ENCODE measurements at places on chromosomes 16 and 17. TPM values are rescaled to one million over a fixed set of nuclear protein-coding genes. Genes with fewer than 3 reads are reported as not detected.

GRCh38 chr17:19361326-19361725 is 1.2 kb downstream of the B9D1 start:
- DNase-seq, result no peak

The GPRC5C gene
- polyA plus RNA-seq, result 3.7 TPM

GRCh38 chr17:60743799-60744198 is 66.1 kb downstream of the BCAS3 start:
- no peak for DNase-seq

DNA sequence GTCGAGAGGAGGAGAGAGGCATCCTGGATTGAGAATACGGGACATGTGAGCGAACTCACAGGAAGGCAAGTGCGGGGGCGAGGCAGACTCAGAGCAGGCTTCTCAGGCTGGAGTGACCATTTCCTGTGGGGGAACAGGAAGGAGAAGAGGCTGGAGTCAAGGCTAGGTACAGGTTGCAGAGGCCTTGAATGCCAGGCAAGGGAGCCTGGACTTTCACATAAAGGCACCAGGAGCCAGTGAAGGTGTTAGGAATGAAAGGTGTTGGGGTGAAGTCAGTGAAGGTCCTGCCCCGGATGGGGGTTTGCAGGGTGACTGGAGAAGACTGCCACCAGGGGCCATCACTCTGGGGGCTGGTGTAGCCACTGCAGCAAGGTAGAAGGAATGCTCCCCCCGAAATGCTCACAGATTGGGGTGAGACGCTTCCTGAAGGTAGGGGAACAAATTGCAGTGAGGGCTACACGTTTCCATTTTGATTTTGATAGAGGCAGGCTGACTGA is 5.3 kb upstream of the GPRC5C start:
- no peak for DNase-seq

GRCh38 chr16:61681124-61681523 is 355.1 kb downstream of the CDH8 start:
- DNase-seq, result no peak

- DNase-seq, result no peak
These were observed 30.9 kb upstream of the PLLP start for GRCh38 chr16:57315416-57315815.

DNA sequence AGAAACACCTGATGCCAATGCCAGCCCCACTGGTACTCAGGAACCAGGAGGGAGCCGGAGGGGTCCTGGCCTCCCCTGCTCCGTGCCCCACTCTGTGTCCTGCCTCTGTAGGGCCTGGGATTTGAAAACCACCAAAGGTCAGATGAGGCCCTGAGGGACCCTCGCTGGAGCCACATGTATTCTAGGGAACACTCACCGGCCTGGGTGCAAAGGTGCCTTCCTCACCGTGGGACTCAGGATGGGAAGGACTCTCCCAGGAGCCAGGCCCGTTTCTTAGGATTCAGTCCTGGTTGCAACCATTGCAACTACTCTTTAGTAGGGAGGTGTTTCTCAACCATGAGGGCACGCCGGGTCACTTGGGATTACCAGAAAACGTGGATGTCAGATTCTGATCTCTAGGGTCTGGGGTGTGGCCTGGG is 74.6 kb downstream of the N4BP1 start:
- DNase-seq, result no peak

DNA sequence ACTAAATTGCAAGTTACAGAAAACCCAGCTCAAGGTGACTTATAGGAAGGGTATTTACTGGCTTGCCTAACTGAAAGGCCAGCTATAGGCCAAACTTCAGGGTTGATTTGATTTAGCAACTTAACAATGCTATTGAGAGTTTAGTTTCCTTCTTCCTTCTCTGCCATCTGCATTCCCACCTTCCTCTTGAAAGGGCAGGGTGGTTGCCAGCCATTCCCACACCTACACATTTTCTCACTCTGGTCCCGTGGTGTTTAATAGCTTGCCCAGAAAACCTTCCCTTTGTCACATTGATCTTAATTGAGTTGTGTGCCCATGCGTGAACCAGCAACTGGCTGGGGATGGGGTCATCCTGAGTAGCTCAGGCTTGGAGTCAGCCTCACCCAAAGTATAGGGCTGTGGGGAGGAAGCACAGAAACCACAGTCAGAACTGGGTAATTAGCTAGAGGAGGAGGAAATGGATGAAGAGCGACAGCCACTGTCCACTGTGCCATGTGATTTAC is 194.7 kb downstream of the SPECC1 start:
- DNase-seq, result no peak

The MPP3 gene
- polyA plus RNA-seq, result 2.7 TPM

DNA sequence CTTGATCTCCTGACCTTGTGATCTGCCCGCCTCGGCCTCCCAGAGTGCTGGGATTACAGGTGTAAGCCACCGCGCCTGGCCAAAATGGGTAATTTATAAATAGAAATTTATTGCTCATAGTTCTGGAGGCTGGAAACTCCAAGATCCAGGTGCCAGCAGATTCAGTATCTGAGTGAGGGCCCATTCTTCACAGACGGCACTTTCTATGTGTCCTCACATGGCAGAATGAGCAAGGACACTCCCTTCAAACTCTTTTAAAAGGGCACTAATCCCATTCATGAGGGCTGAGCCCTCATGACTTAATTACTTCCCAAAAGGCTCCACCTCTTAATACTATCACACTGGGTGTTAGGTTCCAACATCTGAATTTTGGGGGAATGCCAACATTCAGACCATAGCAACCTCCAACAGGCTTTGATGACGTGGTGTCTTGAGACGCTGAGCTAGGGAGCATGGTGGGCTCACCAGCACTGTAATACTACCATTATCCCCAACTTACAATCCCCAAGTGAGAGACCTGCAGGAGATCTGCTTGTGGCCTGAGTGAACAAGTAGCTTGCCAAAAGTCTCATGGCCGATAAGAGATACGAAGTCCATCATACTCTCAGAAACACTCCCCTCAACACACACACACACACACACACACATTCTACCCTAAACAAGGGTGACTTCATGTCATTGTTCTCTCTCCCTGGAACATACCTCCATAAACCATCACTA is 8.5 kb downstream of the CMTM4 start:
- no peak for DNase-seq

DNA sequence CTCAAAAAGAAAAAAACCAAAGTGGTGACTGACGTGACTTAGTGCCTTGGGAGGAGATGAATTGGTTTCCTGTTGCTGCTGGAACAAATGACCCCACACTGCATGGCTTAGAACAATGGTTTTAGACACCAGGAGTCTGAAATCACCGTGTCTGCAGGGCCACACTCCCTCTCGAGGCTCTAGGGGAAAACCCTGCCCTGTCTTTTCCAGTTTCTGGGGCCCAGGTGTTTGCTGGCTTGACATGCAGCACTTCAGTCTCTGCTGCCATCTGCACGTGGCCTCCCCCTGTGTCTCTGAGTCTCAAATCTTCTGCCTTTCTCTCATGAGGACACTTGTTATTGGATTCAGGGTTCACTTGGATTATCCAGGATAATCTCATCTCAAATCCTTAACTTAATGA is 323.8 kb upstream of the TNRC6C start:
- no peak for DNase-seq

The INCA1 gene
- polyA plus RNA-seq, result 2.8 TPM

The FOXL1 gene
- polyA plus RNA-seq, result 0.51 TPM

The HS3ST2 gene
- polyA plus RNA-seq, result 0.35 TPM

- no peak for DNase-seq
These were observed 28.4 kb upstream of the MAP3K14 start for GRCh38 chr17:45345246-45345553.

GRCh38 chr17:68387435-68388218 is 69.7 kb downstream of the WIPI1 start:
- DNase-seq, result no peak

The PYY gene
- polyA plus RNA-seq, result not detected

DNA sequence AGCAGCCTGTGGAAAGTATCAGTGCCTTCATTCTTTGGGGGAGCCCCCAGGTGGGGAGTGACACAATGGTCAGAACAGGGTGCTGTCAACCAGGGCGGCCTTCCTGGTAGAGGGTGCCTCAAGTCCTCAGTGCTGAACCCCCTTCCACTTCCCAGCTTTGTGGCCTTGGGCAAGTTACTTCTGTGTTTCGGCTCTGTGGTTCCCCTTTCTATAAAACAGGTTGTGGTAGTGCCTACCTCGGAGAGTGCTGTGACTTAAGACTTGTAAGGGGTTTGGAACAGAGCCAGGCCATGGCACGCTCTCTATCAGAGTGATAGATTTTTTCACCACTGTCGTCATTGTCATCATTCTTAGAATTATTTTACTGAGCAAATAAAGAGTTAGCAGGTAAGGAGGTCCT is 141.1 kb downstream of the CCDC182 start:
- DNase-seq, result peak; percentile 45

DNA sequence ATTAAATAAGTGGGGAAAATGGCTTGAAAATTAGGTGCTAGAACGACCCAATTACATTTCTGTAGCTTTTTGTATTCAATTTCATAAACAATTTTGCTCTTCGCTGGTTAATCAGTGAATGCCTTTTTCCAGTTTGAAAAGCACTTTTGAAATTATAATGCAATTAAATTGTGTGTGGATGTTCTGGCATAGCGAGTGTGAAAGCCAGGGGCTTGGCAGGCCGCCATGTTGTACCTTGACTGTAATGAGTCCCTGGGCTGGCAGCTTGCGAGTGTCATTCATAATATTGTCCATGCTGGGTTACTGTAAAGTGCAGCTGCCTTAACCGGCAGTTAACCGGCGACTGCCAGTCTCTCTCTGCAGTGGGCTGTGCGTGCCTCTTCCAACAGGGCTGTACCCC is 177.8 kb downstream of the CCDC182 start:
- no peak for DNase-seq

GRCh38 chr17:36089339-36089865 is 541 bp downstream of the CCL3 start:
- DNase-seq, result no peak

- no peak for DNase-seq
These were observed 58.5 kb downstream of the KNOP1 start for GRCh38 chr16:19659554-19659953.

The C17orf107 gene
- polyA plus RNA-seq, result 1.1 TPM

The CCDC200 gene
- polyA plus RNA-seq, result 0.12 TPM

DNA sequence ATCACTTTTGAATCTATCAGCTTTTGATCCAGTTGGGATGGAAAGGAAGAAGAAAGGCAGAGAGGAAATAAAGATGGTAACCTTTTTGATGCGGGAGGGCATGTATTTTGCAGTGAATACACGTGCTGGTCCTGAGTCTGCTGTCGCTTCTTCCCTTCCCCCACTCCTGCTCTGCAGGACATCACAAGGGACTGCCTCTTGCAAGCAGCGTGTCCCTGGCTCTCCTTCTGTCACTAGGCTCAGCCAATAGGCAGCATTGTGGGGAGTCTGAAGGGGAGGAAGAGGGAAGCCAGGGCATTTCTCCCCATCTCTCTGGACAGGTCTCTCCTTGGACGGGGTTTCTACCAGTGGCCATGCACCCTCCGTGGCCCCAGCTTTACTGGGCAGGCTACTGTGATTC is 15.7 kb upstream of the WFDC1 start:
- DNase-seq, result no peak

- DNase-seq, result no peak
These were observed 630.8 kb upstream of the KIF2B start for GRCh38 chr17:53191878-53192277.

GRCh38 chr17:7141824-7142223 is 27.2 kb upstream of the ASGR2 start:
- DNase-seq, result no peak

GRCh38 chr16:19382887-19383816 is 34.5 kb upstream of the TMC5 start:
- DNase-seq, result no peak

DNA sequence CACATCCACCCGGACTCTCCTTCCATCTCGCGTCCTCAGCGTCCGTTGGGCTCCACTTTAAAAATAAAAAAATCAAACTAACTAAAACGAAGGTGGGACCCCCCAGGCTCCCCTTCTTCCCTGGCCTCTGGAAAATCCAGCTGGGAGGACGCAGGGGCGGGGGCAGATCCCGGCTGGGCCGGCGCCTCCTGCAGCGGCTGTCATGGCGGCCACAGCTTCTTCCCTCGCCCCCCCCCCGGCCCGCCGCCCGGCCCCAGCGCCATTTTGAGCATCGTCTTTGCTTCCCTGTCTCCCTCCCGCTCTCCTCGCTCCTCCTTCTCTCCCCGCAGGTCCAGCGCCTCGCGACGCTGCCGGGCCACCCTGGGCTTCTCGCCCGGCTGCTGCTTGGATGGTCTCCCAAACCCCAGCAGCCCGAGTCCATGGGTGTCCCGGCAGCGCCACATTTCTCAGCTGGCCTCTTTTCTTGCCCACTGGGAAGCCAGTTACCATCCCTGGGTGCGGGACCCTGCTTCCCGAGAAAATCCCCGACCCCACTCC is 3.3 kb downstream of the HOXB2 start:
- DNase-seq, result peak; percentile 10

DNA sequence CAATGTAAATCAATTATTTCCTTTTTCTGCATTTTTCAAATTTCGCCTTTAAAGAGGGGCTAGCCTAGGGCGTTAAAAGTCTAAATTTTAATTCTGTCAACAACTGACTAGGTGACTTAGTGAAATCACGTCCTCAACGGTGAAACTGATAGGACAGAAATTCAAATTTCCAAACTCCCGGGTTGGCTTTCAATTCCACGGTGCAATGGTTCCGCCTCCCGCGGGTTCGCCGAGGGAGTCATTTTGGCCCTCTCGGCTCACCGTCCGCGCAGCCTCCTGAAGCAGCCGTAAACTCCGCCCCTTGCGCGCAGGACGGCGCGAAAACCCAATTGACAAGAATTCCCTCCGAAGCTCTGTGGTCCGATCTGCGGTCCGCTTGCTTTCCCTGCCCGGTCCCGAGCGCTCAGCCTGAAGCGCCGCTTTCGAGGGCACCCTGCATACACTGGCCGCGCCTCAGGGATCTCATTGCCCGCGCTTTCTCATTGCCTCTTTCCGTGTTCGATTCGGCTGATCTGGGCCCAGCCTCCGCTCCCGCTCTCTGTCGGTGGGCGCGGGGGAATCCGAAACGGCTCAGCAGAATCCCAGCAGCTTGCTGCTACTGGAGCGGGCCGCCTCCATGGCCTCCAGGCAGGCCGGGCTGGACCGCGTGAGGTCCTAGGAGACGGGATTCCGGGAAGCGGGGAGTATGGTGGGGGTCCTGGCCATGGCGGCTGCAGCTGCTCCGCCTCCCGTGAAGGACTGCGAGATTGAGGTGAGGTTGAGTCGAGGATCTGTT is at the start of gene ATAD5:
TSS of gene ATAD5 (plus strand) at position 304 of the 775 bp plus-strand sequence. CDS start at position 686, 382 bp downstream.
- peak; percentile 93 for DNase-seq

DNA sequence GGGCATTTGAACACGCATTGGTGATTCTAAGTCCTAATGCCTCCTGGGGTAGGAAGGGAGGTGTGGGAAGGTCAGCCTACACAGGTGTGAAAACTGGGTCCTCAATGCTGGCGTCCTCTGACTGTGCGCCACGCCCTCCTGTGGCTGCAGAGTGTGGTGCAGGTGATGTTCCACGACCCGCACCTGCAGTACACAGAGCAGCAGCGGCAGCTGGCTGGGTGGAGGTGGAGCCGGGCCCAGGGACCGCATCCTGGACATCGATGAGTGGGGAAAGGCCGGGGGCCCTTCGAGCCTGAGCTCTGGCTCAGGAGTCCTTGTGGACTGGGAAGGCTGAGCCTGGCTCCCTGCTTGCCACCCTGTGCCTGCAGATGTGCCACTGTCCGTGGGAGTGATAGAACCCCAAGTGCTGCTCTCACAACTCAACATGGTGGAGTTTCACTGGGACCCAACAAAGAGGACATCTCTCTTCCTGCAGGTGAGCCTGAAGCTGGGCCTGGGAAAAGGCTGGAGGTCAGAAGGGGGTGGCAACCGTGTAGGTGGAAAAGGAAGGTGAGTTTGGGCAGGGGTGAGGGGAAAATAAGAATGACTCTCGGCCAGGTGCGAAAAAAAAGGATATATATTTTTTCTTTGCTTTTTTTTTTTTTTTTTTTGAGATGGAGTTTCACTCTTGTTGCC is 14.0 kb upstream of the STAC2 start:
- DNase-seq, result no peak
